ENCODE measurements at places on chromosomes 2 and 18.

DNA sequence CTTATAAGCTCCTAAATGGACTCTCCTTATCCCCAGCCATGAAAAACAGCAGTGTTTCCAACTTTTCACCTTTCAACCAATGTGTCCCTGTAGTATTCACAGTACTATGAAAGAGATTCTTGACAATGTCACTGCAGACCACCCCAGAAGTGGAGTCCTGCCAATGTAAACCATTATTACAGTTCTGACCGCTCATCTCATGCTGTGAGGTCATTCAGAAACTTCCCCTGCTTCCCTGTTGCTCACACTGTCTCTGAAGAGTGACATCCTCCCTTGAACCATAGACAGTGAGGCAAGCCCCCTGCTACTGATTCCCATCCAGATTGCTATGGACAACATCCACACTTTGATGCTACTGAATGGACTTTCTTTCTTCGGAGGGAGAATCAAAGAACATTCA lies 1523.7 kb upstream of the ACVR2A start:
- DNase-seq: no peak

GRCh38 chr2:186695081-186695756 lies 1.4 kb downstream of the FAM171B start:
- peak; percentile 31 for DNase-seq

- no peak for DNase-seq
These were observed 117.5 kb upstream of the SNTG2 start for GRCh38 chr2:833180-833579.

DNA sequence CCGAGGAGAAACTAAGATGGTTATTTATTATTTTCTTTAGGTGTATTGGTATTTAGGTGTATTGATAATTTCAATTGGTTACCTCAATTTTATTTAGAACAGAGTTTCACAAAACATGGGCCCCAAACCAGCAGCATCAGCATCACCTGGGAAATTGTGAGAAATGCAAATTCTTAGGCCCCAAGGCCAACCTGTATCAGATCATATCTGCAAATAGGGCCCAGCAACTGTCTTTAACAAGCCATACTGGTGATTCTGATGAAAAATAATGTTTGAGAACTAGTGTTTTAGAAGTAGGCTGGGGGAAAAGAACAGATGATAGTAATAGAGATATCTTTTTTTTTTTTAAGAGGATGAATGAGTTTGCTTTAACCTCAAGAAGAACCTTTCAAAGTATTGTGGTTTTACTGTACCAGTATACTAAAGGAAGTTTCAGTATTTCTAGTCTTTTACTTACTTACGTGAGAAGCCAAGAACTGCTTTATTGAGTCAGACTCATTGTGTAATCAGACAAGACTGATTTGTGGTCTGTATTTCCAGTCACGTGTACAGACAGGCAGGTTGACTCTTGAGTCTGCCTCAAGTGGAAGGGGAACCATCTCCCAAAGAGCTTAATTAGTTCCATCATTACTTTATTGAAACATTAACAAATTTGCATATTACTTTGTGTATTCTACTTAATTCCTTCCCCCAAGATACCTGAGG lies 60.4 kb upstream of the GAREM1 start:
- no peak for DNase-seq

- DNase-seq: peak; percentile 11
These were observed 128.5 kb upstream of the RAB12 start for GRCh38 chr18:8480506-8481328.

DNA sequence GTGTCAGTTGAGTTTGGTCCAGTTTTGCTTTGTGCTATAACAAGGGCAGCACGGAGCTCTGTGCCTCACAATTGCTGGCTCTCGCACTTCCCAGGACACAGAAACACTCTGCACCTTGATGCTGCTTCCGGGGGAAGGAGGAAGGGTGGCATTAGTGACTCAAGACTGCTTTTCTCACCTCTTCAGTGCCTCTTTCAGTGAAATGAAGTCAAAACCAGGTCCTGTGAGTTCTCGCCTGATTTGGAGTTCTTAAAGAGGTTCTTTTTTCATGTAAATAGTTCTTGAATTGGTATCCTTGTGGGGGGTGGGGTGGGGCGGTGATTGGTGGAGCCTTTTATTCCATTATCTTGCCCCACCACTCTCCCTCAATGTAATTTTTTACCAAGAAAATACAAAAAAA lies 91.5 kb upstream of the MYT1L start:
- no peak for DNase-seq

GRCh38 chr2:190468814-190469569 lies 60.8 kb downstream of the MFSD6 start:
- DNase-seq: peak; percentile 96

GRCh38 chr2:234558642-234559041 lies 61.8 kb upstream of the ARL4C start:
- DNase-seq: no peak

- DNase-seq: no peak
These were observed 17.3 kb downstream of the NFATC1 start for GRCh38 chr18:79413025-79413424.

GRCh38 chr2:37037771-37038170 lies 46.4 kb downstream of the HEATR5B start:
- no peak for DNase-seq

DNA sequence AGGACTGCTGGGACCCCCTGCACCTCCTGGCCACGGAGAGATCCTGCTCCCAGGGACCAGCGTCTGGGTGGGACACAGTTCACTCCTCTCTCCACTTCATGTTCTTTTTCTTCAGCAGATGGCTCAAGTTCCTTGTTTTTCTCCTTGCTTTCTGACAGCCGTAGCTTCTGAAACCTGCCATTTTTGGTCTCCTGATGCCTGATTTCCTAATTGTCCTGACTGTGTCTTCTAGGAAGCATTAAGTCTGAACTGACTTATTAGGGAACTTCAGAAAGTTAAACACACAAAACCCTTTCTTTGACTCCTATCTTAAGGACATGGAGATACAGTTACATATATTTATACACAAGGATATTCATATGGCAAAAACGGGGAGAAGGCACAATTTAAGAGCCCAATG lies 22.7 kb downstream of the CNNM4 start:
- no peak for DNase-seq

DNA sequence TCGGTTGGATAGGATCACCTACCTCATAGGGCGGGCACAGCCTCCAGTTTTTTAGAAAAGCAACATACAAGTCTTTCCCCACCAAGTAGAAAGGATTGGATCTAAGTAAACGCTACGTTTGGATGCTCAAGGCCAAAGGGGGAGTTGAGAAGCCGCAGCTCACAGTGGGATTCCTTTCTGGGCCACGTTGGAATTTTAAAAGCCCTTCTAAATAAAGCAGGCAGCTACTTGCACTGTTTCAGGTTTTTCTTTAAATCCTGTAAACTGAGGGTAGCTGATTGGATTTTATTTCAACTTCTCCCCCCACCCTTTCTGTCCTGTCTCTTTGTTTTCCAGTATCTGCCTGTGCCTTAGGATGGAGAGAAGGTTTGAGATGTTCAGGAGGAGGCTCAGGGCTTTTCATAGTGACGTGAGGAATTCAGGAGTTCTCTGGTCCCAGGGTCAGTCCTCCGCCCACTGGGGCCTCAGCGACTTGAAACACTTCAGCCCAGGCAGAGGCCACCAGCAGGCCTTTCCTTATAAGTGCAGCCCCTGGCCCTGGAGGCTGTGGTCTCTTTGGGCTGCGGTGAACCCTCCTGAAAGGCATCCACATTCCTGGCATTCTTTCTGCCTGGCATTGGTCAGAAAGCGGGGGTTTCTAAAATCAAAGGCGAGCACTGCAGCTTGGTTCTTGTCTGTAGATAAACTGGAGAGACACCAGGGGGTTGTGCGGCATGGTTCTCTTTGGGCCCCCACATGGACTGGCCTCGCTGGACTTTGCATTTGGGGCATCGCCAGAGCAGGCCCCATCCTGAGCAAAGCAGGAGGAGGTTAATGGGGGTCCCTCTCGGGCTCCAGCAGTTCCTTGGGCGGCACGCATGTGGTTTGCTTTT lies 44.5 kb downstream of the SH3BP4 start:
- no peak for DNase-seq

DNA sequence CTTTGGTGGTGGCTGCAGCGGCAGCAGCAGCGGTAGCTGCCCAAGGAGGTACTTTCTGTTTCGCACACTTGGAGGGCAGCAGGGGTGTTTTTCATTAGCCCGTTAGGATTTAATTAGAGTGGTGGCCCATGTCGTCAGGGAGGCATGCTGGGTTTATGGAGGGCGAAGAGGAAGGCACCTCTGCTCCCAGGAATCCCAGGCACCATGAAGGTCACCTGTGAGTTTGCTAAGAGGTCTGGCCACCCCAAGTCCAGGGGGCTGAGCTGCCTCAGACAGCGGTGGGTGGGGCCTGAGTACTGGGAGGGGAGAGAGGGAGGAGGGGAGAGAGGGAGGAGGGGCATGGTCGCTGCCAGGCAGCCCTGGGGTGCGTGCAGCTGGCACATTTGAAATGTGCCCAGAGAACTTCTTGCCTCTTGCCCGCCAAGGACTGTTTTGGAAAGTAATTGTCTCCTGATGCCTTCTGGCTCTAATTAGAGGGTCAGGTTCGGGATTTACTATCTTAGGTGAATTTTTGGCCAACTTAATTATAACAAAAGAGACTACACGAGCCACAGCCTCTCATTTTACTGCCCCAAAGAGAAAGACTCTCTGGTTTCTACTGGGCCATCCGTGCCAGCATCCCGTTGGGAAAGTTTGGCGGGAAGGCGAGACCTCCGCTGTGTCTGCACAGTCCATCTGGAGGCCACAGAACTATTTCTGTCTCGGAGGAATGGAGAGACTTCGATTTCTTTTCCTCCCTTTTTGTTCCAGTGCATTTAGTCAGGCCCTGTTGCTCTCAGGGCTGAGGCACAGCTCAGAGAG lies 62.0 kb downstream of the GLI2 start:
- DNase-seq: peak; percentile 68

DNA sequence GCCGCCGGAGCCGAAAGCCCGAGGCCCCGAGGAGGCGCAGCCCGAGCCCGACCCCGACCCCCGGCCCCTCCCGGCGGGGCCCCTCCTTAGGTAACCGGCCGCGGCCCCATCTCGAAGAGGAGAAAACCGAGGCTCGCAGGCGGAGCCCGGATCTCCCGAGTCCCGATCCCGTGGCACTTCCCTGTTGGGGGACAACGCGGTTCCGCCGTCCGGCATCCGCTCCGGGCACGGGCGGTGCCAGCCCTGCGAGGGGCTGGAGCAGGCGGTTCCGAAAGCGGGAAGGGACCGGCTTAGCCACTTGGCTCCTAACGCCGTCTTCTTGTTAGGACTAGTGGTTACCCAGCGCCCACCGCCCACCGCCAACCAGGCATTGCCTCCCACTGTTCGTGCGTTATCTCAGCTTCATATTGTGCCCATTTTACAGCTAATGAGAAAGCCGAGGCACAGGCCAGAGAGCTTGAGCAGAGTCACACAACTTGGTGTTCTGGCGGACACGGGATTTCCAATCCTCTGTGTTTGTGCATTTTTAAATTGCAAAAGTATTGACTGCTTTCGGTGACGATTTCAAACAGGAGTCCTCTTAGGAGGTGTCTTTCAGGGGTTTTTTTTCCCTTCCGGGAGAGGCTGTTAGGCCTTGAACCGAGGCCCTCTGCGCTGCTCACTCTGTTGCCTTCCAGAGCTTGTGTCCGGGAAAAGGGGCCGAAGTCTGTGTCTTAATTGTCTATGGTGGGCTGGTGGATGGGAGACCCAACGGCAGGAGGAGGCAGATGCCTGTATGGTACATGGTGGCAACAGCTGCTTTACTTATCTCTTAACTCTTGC lies 562 bp downstream of the CENPA start:
- DNase-seq: peak; percentile 28

- no peak for DNase-seq
These were observed 819.5 kb downstream of the BCL11A start for GRCh38 chr2:59733970-59734369.

- DNase-seq: no peak
These were observed 120.5 kb downstream of the TANC1 start for GRCh38 chr2:159088906-159089305.

DNA sequence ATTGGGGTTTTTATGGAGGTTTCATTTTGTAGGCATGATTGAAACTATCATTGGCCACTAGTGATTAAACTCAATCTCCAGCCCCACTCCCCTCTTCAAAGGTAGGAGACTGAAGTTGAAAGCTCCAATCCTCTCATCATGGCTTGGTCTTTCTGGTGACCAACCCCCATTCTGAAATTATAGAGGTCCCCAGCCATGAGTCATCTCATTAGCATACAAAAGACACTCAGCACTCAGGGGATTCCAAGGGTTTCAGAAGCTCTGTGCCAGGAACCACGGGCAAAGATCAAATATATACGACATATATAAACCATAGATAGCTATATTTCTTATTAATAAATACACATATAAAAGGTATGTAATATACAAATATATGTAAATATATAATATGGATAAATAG lies 256.0 kb upstream of the POU3F3 start:
- DNase-seq: no peak

DNA sequence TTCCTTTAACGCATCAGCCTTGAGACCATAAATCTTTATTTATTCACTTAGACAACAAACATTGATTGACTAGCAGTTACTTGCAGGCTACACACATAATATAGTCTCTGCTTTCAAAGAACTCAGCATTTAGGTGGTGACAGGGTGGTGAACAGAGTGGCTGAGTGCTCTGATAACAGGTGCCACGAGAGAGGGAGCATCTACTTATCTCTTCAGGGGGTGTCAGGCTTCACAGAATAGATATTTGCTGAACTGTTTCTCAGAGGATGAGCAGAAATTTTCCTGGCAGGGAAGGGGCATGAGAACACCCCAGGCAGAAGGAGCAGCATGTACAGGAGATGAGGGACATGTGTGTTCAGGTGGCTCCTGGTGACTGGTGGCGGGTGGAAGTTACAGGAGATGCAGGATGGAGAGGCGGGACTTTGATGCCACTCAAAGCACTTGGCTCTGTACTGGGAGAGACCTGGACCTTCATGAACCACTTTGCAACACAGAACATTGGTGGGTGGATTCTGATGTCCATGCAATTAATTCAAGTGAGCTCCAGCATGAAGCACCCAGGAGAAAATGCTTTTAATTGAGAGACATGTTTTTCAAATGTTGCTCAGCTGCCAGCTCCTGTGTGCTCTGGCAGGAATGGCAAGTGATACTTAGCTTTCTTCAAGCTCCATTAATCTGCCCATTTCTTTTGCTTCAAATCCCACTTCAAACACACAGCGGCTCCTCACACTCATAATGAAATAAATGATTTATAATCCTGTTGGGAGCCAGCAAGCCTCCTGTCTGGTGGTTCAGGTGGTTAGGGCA lies 248.9 kb downstream of the MYCN start:
- peak; percentile 2 for DNase-seq

- DNase-seq: peak; percentile 59
These were observed 49.3 kb upstream of the RAB6D start for GRCh38 chr2:131413148-131413747.

DNA sequence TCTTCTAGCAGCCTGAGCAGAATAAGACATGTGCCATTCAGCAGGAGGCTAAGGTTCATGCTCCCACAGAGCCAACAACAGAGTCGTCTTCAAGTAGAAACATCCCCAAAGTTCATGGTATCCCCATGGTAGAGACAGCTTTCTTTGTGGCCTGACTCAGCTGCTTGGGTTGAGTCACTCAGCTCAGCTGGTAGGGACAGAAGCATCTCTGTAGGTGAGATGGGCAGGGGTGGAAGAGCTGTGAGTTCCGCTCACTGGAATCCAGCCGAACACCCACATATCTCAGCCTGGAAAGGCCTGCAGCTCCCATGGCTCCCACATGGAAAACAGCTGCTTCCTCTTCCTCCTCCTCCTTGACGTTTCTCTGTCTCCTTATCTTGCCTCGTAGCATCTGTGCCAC lies 792.7 kb downstream of the RNF144A start:
- no peak for DNase-seq

GRCh38 chr2:17736989-17737388 lies 16.6 kb downstream of the SMC6 start:
- DNase-seq: no peak
